ENCODE measurements at places on chromosomes 3 and 15.

GRCh38 chr3:34382859-34383258 is 584.4 kb downstream of the PDCD6IP start:
- H3K27me3 ChIP-seq = no peaks in the 10 kb centered on the region
- no peak for DNase-seq
- no peaks in the 10 kb centered on the region for H3K36me3 ChIP-seq
- no peak overlapping the region for H3K27ac ChIP-seq

DNA sequence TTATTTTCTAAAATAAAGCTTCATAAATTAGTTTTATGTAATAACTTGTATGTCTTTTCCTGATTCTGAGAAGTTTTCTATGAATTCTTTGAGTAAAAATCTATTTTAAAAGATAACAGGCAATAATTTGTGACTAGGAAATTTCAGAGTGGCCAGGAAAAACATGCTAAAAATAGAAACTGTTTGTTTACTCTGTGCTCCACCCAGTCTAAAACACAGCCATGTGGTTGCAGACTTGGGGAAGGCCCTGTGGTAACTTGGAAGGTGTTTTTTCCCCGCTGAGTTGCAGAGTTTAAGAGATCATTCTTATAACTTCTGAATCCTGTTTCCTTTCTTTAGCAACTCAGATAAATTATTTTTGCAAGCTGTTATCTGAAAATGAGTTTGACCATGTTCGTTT is 21.9 kb downstream of the PLCL2 start:
- DNase-seq = no peak
- no peaks in the 10 kb centered on the region for H3K36me3 ChIP-seq
- H3K4me1 ChIP-seq = peaks cover 55% of the 10 kb centered on the region

GRCh38 chr3:79203144-79203519 is 564.7 kb downstream of the ROBO1 start:
- H3K27me3 ChIP-seq = no peaks in the 10 kb centered on the region
- H3K36me3 ChIP-seq = no peaks in the 10 kb centered on the region
- no peak for DNase-seq
- no peak overlapping the region for H3K27ac ChIP-seq
- no peaks in the 10 kb centered on the region for H3K4me1 ChIP-seq

GRCh38 chr3:134677196-134677986 is 26.6 kb upstream of the KY start:
- no peaks in the 10 kb centered on the region for H3K36me3 ChIP-seq
- H3K4me1 ChIP-seq = no peaks in the 10 kb centered on the region
- H3K27ac ChIP-seq = no peak overlapping the region
- no peaks in the 10 kb centered on the region for H3K27me3 ChIP-seq

DNA sequence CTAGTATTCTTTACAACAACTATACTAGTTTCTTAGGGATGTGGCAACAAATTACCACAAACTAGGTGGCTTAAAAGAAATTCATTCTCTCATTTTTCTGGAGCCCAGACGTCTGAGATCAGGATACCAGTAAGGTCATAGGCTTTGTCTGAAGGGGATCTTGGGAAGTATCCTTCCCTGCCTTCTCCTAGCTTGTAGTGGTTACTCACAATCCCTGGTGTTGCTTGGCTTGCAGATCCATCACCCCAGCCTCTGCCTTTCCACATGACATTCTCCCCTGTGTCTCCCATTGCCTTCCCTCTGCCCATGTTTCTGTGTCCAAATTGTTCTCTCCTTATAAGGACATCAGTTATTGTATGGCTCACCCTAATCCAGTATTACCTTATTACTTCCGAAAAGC is 24.3 kb upstream of the CLDN1 start:
- no peak overlapping the region for H3K4me3 ChIP-seq
- no peaks in the 10 kb centered on the region for H3K36me3 ChIP-seq
- no peak overlapping the region for H3K27ac ChIP-seq
- peaks cover 15% of the 10 kb centered on the region for H3K4me1 ChIP-seq

- H3K27ac ChIP-seq = no peak overlapping the region
- no peaks in the 10 kb centered on the region for H3K4me1 ChIP-seq
- no peaks in the 10 kb centered on the region for H3K27me3 ChIP-seq
- no peak overlapping the region for H3K4me3 ChIP-seq
- no peak for DNase-seq
- no peaks in the 10 kb centered on the region for H3K36me3 ChIP-seq
Measured at GRCh38 chr3:144583871-144584270, 612.2 kb downstream of the DIPK2A start.

- H3K27ac ChIP-seq = peak overlapping the region; percentile 30
- no peaks in the 10 kb centered on the region for H3K36me3 ChIP-seq
- no peaks in the 10 kb centered on the region for H3K27me3 ChIP-seq
- H3K4me3 ChIP-seq = no peak overlapping the region
- DNase-seq = no peak
Measured at GRCh38 chr3:184688882-184689271, 23.0 kb downstream of the MAGEF1 start.

DNA sequence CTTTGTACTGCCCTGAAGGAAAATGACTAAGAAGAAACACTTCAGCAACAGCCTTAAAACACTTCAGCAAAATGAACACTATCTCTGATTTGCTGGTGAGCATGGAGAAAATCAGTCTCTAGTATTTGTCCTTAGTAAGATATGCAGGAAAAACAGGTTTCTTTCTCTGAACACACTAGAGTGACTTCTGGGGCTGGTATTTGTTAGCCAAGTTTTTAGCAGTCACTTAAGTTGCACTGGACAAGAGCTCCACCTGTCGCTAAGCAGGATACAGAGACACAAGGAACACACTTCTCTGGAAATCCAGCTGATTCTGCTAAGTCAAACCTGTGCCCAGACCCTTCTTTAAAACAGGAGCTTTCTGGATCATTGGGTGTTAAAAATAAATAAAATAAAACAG is 65.3 kb downstream of the CHAC1 start:
- no peak overlapping the region for H3K27ac ChIP-seq
- DNase-seq = peak; percentile 30
- peaks cover 21% of the 10 kb centered on the region for H3K36me3 ChIP-seq
- no peak overlapping the region for H3K4me3 ChIP-seq
- H3K4me1 ChIP-seq = no peaks in the 10 kb centered on the region

DNA sequence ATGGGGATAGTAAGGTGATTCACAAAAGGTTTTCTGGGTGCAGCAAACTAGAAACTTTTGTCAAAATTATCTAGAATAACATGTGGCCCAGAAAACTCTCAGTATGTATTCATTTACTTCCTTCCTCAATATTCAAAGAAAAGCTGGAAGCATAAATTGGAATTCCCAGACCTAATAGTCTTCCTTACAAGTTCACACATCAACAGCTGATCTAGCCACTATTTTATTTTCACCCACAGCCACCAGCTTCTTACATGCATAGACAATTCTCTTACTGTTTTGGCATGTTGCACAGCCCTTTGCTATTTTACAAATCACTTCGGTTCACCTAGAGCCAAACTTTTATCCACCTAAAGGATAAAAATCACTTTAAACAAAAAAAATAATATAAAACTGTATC is 647.8 kb upstream of the CCDC54 start:
- no peaks in the 10 kb centered on the region for H3K36me3 ChIP-seq
- no peak for DNase-seq
- no peaks in the 10 kb centered on the region for H3K27me3 ChIP-seq
- no peak overlapping the region for H3K4me3 ChIP-seq
- H3K4me1 ChIP-seq = no peaks in the 10 kb centered on the region

DNA sequence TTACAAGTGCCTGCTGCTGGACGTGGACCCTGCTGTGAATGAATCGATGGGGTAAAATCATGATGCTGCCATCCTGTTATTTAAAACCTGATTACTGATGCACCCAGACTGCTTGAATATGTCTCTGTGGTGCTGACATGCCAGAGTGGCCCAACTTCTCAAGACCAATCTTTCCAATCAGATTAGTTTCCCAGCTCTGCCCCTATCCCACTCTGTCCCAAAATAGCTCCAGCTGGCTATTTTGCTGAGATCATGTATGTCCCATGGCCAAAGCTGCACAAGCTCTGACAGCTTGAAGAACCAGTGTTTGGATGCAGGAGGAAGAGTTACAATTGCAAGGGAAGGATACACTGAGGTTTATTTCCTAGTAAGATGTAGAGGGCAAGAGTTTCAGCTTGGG is 153.6 kb downstream of the TMEM108 start:
- no peaks in the 10 kb centered on the region for H3K27me3 ChIP-seq
- H3K36me3 ChIP-seq = no peaks in the 10 kb centered on the region

GRCh38 chr3:153244961-153245360 is 82.9 kb downstream of the RAP2B start:
- H3K36me3 ChIP-seq = no peaks in the 10 kb centered on the region
- no peaks in the 10 kb centered on the region for H3K27me3 ChIP-seq
- no peak for DNase-seq
- no peak overlapping the region for H3K4me3 ChIP-seq
- H3K4me1 ChIP-seq = no peaks in the 10 kb centered on the region

- H3K36me3 ChIP-seq = no peaks in the 10 kb centered on the region
- H3K4me1 ChIP-seq = no peaks in the 10 kb centered on the region
- peaks cover 9% of the 10 kb centered on the region for H3K27me3 ChIP-seq
- H3K4me3 ChIP-seq = no peak overlapping the region
- H3K27ac ChIP-seq = no peak overlapping the region
Measured at GRCh38 chr3:187665010-187665409, 5.2 kb downstream of the SST start.

DNA sequence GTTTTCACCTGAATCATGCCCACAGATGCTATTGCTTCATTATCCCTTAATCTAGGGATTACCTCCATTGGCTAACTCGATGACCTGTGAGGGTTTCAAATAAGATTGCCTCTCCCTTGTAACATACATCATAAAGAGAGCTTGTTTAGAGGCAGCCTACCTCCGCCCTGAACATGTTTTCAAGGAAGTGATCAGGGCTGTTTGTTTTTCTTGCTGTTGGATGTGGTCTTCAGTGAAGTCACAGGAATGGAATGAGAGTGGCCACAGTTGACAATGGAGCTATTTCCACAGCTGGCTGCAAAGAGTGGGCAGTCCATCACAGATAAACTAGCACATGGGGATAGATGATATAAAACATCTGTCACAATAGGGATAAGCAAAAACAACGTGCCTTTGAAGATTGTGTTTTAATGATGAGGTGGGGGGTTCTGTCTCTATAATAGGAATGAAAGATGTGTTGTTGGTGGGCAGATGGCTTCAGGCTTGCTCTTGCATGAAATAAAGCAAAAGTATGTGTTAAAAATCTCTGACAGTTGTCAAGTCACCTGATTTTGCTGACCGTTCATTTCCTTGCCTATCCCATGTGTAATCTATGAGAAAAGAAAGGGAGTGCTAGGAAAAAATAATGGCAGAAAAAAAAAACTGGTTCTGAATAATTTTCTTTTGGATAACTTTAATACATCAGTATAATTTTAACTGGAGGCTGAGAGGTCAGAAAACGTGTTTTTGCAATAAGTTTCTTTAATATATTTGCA is 642.3 kb downstream of the RBMS3 start:
- no peak for DNase-seq
- H3K4me1 ChIP-seq = no peaks in the 10 kb centered on the region
- no peaks in the 10 kb centered on the region for H3K36me3 ChIP-seq
- no peaks in the 10 kb centered on the region for H3K27me3 ChIP-seq

GRCh38 chr15:25718169-25718536 is 145.0 kb downstream of the ATP10A start:
- no peak overlapping the region for H3K4me3 ChIP-seq
- no peaks in the 10 kb centered on the region for H3K4me1 ChIP-seq
- H3K36me3 ChIP-seq = no peaks in the 10 kb centered on the region
- H3K27me3 ChIP-seq = no peaks in the 10 kb centered on the region

GRCh38 chr15:62119227-62119864 is 45.7 kb downstream of the C2CD4B start:
- peak overlapping the region; percentile 73 for H3K27ac ChIP-seq
- peaks cover 15% of the 10 kb centered on the region for H3K4me1 ChIP-seq
- H3K4me3 ChIP-seq = no peak overlapping the region
- DNase-seq = no peak
- no peaks in the 10 kb centered on the region for H3K36me3 ChIP-seq

GRCh38 chr3:197520311-197521276 is 35.2 kb downstream of the BDH1 start:
- H3K4me3 ChIP-seq = no peak overlapping the region
- no peak overlapping the region for H3K27ac ChIP-seq
- H3K4me1 ChIP-seq = no peaks in the 10 kb centered on the region
- no peaks in the 10 kb centered on the region for H3K36me3 ChIP-seq
- no peaks in the 10 kb centered on the region for H3K27me3 ChIP-seq

- no peaks in the 10 kb centered on the region for H3K36me3 ChIP-seq
- peaks cover 16% of the 10 kb centered on the region for H3K4me1 ChIP-seq
- H3K4me3 ChIP-seq = no peak overlapping the region
- H3K27me3 ChIP-seq = no peaks in the 10 kb centered on the region
Measured at GRCh38 chr3:124057420-124057819, 65.5 kb upstream of the ROPN1 start.

DNA sequence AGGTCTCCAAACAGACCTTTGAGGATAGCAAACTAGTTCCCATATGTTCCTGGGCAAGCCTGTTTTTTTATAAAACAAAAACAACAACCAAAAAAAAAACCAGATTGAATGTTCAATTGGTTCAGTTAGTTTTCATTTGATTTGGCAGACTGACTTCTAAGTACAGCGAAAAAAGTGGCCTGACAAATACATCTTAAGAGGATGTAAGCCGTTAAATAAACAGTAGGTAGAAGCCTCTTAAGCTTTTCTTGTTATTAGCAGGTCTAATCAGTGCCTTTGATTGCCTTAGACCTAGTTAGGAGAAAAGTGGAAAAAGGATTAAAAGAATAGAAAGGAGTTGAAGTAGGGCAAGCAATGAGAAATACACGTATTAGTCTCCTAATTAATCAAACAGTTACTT is 13.2 kb downstream of the TSC22D2 start:
- DNase-seq = no peak
- H3K36me3 ChIP-seq = no peaks in the 10 kb centered on the region
- no peaks in the 10 kb centered on the region for H3K27me3 ChIP-seq
- no peak overlapping the region for H3K27ac ChIP-seq

- H3K4me1 ChIP-seq = no peaks in the 10 kb centered on the region
- H3K36me3 ChIP-seq = no peaks in the 10 kb centered on the region
- no peak overlapping the region for H3K27ac ChIP-seq
- no peak overlapping the region for H3K4me3 ChIP-seq
Measured at GRCh38 chr15:68429691-68430470, 2.1 kb downstream of the ITGA11 start.

DNA sequence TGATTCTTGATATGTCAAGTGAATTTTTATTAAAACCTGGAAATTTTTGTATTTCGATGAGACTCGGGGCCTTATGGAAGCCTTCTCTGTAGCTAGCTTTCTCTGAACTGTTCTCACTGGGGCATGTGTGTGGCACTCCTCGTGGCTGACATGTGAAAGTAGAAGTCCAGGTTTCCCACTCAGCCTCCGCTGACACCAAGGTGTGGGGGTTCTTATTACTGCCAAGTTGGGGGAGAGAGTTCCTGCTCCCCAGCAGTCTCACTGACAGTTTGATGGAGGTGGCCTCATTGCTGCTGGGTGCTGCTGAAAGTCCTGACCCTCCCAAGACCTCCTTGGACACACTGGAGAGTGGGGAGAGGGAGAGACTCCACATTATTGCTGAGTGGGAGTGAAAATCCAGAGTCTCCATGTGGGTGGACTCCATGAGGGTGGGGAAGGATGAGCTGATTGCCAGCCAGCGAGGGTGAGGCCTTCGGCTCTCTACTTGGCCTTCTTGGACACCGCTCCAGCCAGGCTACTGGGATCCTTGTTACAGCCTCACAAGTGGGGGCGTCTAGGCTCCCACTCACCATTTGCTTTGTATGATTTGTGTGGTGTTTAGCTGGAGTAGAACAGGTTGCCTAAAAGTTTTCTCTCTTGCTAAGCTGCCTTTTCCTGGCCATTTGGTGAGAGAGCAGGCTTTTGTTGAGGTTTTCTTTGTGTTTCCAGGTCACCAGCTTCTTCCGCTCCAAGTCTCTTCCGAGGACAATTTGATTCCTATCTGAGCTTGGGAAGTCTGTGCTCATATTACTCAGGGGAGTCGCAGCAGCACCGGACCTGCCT is 64.1 kb downstream of the LSM3 start:
- no peaks in the 10 kb centered on the region for H3K4me1 ChIP-seq
- H3K27me3 ChIP-seq = no peaks in the 10 kb centered on the region
- no peaks in the 10 kb centered on the region for H3K36me3 ChIP-seq
- DNase-seq = no peak

- H3K4me1 ChIP-seq = no peaks in the 10 kb centered on the region
- no peak for DNase-seq
- no peak overlapping the region for H3K4me3 ChIP-seq
- no peaks in the 10 kb centered on the region for H3K36me3 ChIP-seq
Measured at GRCh38 chr3:114539525-114539924, 245.7 kb downstream of the TIGIT start.

Data from adrenal gland (tissue), 19 donors.